ENCODE measurements at places on chromosomes 3 and 15. TPM values are rescaled to one million over a fixed set of nuclear protein-coding genes. Genes with fewer than 3 reads are reported as not detected.

Gene LRRC58
- 23.3 TPM for total RNA-seq

Gene KY
- 7.9 TPM for total RNA-seq

Gene TMIE
- total RNA-seq = 0.06 TPM

Gene GPR15
- total RNA-seq = not detected

Gene GADL1
- total RNA-seq = under 0.01 TPM

Gene AMIGO3
- not detected for total RNA-seq

Gene SEMA5B
- total RNA-seq = 3.6 TPM

Gene XIRP1
- total RNA-seq = not detected

All from aortic smooth muscle cell (primary cell).